ENCODE measurements at places on chromosomes 2 and 18. TPM values are rescaled to one million over a fixed set of nuclear protein-coding genes. Genes with fewer than 3 reads are reported as not detected.

GRCh38 chr2:229855116-229855515, 66.7 kb downstream of the TRIP12 start:
- H3K27me3 ChIP-seq = no peaks in the 10 kb centered on the region
- peaks cover 5% of the 10 kb centered on the region for H3K36me3 ChIP-seq
- H3K27ac ChIP-seq = no peak overlapping the region
- H3K4me1 ChIP-seq = no peaks in the 10 kb centered on the region
- H3K4me3 ChIP-seq = no peak overlapping the region

DNA sequence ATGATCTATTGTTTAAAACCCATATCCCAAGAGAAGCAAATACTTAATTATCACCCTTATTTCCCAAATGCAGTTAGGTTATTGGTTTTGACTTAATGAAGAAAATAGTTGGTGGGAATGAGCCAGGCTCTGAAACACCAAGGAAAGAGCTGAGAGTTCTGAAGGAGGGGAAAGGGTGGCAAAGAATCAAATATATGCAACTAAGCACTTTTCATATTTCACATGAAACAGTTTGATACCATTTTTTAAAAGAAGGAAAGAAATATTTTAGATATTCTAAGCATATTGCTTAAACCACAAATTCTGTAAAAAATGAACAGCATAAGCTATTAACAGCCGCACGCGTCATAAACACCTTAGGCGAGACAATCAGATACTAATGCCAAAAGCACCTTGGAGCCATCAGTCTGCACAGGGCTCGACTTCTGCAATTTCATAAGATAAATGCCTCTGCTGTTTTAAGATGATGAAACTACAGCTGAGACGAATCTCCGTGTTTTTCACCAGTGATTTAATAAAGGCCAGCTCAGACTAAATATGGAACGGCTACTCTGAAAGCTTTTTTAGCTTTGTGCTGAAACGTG, 371.7 kb downstream of the EN1 start:
- H3K27ac ChIP-seq = no peak overlapping the region
- H3K36me3 ChIP-seq = no peaks in the 10 kb centered on the region
- H3K27me3 ChIP-seq = no peaks in the 10 kb centered on the region

KCNJ3 gene
- not detected for polyA plus RNA-seq

STAT4 gene
- polyA plus RNA-seq = 0.38 TPM

GRCh38 chr2:120313695-120314615, 32.0 kb upstream of the INHBB start:
- no peaks in the 10 kb centered on the region for H3K4me1 ChIP-seq
- H3K27me3 ChIP-seq = peaks cover 9% of the 10 kb centered on the region
- H3K4me3 ChIP-seq = peak overlapping the region; percentile 72
- no peaks in the 10 kb centered on the region for H3K36me3 ChIP-seq
- no peak for DNase-seq
- H3K27ac ChIP-seq = no peak overlapping the region

DSG1 gene
- not detected for polyA plus RNA-seq

CMPK2 gene
- polyA plus RNA-seq = 0.52 TPM

- no peak overlapping the region for H3K27ac ChIP-seq
- peaks cover 3% of the 10 kb centered on the region for H3K4me1 ChIP-seq
- DNase-seq = no peak
- H3K36me3 ChIP-seq = no peaks in the 10 kb centered on the region
- no peak overlapping the region for H3K4me3 ChIP-seq
Observed at GRCh38 chr18:6621437-6621836, 108.1 kb upstream of the ARHGAP28 start.

DNA sequence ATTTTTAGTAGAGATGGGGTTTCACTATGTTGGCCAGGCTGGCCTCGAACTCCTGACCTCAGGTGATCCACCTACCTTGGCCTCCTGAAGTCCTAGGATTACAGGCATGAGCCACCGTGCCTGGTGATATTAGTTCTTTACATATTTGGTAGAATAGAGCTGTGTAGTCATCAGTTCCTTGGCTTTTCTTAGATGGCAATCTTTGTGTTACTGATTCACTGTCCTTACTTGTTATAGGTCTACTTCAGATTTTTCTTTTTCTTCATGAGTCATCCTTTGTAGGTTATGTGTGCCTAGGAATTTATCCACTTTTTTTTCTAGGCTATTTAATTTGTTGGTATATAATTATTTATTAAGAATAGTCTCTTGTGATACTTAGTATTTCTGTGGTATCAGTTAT, 30.3 kb upstream of the ZSWIM2 start:
- no peaks in the 10 kb centered on the region for H3K4me1 ChIP-seq
- H3K36me3 ChIP-seq = no peaks in the 10 kb centered on the region
- H3K27ac ChIP-seq = no peak overlapping the region
- no peak for DNase-seq
- no peak overlapping the region for H3K4me3 ChIP-seq

GRCh38 chr2:170525566-170525900, 189.6 kb upstream of the SP5 start:
- no peaks in the 10 kb centered on the region for H3K27me3 ChIP-seq
- peaks cover 4% of the 10 kb centered on the region for H3K4me1 ChIP-seq
- H3K36me3 ChIP-seq = no peaks in the 10 kb centered on the region
- peak; percentile 96 for DNase-seq
- peak overlapping the region; percentile 40 for H3K27ac ChIP-seq

KHK gene
- polyA plus RNA-seq = 0.17 TPM

- H3K36me3 ChIP-seq = no peaks in the 10 kb centered on the region
- no peaks in the 10 kb centered on the region for H3K27me3 ChIP-seq
- DNase-seq = no peak
- no peak overlapping the region for H3K4me3 ChIP-seq
- H3K4me1 ChIP-seq = no peaks in the 10 kb centered on the region
Observed at GRCh38 chr2:126838716-126838985, 60.0 kb upstream of the TEX51 start.

- no peak overlapping the region for H3K4me3 ChIP-seq
- DNase-seq = no peak
- H3K27me3 ChIP-seq = peaks cover 4% of the 10 kb centered on the region
- no peaks in the 10 kb centered on the region for H3K36me3 ChIP-seq
Observed at GRCh38 chr2:41895334-41895664, 152.5 kb upstream of the PKDCC start.

CAPN13 gene
- polyA plus RNA-seq = not detected

ADAM17 gene
- 11.4 TPM for polyA plus RNA-seq

DNA sequence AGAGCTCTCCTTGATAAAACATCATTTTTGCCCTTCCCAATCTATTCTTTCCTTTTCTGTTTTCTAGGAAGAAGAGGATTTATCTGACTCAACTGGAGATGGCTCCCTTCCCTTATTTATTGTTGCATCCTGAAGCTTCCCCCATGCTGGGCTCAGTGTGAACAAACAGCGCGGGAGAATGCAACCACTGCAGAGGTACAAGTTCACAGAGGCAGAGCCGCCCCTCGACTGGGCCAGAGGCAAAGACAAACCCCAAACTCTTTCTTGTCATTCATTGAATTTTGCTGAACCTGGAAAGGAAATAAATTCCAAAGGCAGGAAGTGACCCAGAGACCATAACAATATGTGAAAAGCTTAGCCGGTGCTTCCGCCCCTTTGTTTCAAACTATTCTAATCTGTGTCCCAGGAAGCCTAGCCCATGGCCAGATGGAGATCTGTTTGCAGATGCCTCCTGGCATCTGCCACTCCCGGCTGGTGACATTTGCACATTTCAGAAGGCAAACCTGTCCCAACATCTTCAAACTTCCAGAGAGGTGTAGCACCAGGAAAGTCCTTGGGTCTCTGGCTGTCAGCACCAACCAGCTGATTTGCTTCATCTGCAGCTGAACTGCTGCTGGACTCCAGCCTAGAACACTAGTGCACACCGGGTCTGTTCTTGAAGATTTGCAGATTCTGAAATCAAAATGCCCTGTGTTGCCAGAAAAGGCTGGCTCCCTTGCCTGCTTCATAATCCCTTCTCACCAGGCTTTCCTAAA, 79.4 kb upstream of the MAP4K3 start:
- no peak overlapping the region for H3K4me3 ChIP-seq
- H3K27ac ChIP-seq = no peak overlapping the region
- no peaks in the 10 kb centered on the region for H3K27me3 ChIP-seq
- no peaks in the 10 kb centered on the region for H3K36me3 ChIP-seq
- H3K4me1 ChIP-seq = peaks cover 23% of the 10 kb centered on the region

DNA sequence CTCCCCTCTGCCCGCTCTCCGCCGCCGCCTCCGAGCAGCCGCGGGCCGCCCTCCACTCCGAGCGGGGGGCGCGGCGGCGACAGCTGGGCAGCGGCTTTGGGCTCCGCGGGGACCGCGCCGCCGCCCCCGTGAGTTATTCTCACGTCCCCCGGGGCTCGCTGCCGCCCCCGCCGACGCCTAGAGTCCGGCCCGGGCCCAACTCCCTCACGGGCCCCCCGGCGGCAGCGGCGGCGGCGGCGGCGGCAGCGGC, 645 bp downstream of the MIB1 start:
- no peaks in the 10 kb centered on the region for H3K4me1 ChIP-seq
- peak overlapping the region; percentile 89 for H3K4me3 ChIP-seq
- H3K36me3 ChIP-seq = no peaks in the 10 kb centered on the region
- DNase-seq = no peak

DNA sequence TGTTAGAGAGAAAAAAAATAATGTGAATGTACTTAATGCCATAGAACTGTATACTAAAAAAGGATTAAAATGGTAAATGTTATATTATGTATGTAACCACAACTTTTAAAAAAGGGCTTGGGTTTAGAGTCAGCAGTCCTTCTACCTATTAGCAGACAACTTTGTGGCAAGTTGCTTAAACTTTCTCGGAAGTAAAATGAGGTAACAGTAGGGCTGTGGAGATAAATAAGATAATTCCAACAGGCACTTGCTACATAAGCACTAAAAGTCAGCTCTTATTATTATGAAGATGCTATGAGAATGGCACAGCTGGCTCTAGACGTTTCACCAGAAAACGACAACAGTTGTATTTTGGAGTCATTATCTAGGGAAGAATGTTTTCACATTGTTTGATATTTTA, 31.3 kb downstream of the AAK1 start:
- no peaks in the 10 kb centered on the region for H3K4me1 ChIP-seq
- DNase-seq = no peak
- no peak overlapping the region for H3K4me3 ChIP-seq

GRCh38 chr18:68935686-68936085, 137.8 kb downstream of the CCDC102B start:
- H3K4me3 ChIP-seq = no peak overlapping the region
- DNase-seq = no peak
- no peak overlapping the region for H3K27ac ChIP-seq
- H3K27me3 ChIP-seq = no peaks in the 10 kb centered on the region

DNA sequence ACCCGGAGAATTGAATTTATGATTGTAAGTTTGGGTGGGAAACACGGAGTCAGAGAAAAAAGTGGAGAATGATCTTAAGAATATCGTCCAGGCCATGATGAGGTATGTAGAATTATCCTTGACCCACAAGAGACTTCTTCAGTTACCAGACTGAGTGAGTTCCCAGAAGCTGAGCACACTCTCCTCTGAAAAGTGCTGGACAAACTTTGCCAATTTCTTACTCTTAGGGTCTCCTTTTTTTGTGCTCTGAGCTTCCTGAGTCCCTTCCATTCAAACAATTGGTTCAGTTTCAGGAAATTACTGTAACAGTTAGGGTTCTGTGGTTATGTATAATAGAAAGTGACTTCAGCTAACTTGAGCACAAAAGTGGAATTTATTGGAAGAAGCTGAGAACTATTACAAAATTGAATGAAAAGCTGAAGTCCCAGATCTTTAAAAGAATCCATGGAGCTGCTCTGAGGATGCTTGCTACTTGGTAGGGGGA, 50.6 kb upstream of the EHBP1 start:
- H3K4me1 ChIP-seq = no peaks in the 10 kb centered on the region
- H3K27ac ChIP-seq = no peak overlapping the region
- H3K36me3 ChIP-seq = no peaks in the 10 kb centered on the region
- H3K4me3 ChIP-seq = no peak overlapping the region

CCL20 gene
- polyA plus RNA-seq = not detected

DNA sequence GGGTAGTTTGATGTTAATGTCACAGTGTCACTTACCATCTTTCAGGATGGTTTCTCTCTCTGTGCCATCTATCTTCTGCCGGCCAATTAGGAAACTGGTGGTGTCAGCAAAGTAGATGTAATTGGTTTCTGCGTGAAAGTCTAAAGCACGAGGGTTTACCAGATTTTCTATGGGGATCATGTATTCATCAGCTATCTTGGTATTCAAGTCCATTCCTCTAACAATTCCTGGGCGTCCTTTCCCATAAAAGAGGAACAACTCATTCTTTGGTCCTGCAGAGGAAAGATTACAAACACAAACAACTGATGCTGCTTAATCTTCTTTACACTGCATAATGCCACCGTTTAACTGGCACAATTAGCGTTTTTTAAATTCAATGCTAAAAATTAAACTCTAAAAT, 1081.9 kb downstream of the LRP1B start:
- no peaks in the 10 kb centered on the region for H3K36me3 ChIP-seq
- no peak overlapping the region for H3K27ac ChIP-seq
- H3K4me1 ChIP-seq = no peaks in the 10 kb centered on the region
- no peaks in the 10 kb centered on the region for H3K27me3 ChIP-seq
- DNase-seq = no peak
- H3K4me3 ChIP-seq = no peak overlapping the region

DNA sequence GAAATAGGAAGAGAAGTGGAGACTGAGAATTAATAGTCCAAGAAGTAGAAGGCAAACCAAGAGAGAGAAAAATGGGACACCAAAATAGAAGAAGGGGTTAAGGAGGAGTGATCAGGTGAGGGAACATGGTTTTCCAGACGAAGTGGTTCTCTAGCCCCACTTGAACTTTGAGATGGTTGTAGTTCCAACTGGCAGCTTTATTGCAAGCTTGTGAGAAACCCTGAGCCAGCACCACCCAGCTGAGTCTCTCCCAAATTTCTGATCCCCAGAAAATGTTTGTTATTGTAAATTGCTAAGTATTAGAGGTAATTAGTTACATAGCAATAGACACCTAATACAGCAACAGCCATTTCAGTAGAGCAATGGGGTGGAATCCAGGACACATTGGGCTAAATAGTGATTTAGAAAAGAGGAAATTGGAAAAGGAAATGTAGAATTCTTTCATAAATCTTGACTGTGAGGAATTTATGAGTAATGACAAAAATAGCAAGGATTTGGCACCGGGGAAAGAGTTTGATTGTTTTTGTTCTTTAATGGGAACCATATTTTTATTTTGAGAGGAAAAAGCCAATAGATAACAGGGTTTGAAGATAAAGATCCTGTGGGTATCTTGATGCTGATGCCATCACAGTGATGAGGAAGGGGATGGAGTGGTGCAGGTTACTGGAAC, 62.1 kb upstream of the XDH start:
- H3K4me3 ChIP-seq = no peak overlapping the region
- H3K4me1 ChIP-seq = peaks cover 5% of the 10 kb centered on the region
- DNase-seq = peak; percentile 8
- no peaks in the 10 kb centered on the region for H3K36me3 ChIP-seq
- H3K27ac ChIP-seq = peak overlapping the region; percentile 3
- H3K27me3 ChIP-seq = no peaks in the 10 kb centered on the region

GRCh38 chr2:75431763-75432162, 129.0 kb downstream of the EVA1A start:
- H3K4me1 ChIP-seq = no peaks in the 10 kb centered on the region
- no peak for DNase-seq
- H3K36me3 ChIP-seq = no peaks in the 10 kb centered on the region
- no peak overlapping the region for H3K27ac ChIP-seq
- H3K27me3 ChIP-seq = peaks cover 2% of the 10 kb centered on the region

POTEF gene
- not detected for polyA plus RNA-seq
